ENCODE measurements at places on chromosomes 3 and 15.

DNA sequence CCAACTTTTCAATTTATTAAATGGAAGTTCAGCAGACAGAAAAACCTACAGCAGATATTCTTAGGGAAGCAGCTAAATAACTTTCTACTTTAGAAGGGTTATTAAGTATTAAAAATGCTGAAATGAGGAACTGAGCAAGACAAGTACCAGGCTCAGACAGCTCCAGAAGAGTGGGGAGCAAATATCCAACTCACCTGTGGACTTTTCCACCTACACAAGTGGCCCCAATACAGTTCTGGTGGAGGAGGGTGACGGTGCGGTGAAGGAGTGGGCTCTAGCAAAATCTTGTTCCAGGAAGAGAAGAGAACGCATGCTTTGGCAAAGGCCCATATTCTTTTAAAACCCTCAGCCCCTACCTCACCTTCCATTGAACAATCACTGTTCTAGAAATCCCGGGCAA lies 129.7 kb upstream of the LMOD3 start:
- no peak for DNase-seq

- DNase-seq = no peak
Observed at GRCh38 chr3:58093574-58094195, 85.5 kb downstream of the FLNB start.

- DNase-seq = no peak
Observed at GRCh38 chr3:130963878-130964277, 62.7 kb downstream of the ASTE1 start.

- DNase-seq = no peak
Observed at GRCh38 chr15:91508633-91509032, 344.9 kb upstream of the SLCO3A1 start.

DNA sequence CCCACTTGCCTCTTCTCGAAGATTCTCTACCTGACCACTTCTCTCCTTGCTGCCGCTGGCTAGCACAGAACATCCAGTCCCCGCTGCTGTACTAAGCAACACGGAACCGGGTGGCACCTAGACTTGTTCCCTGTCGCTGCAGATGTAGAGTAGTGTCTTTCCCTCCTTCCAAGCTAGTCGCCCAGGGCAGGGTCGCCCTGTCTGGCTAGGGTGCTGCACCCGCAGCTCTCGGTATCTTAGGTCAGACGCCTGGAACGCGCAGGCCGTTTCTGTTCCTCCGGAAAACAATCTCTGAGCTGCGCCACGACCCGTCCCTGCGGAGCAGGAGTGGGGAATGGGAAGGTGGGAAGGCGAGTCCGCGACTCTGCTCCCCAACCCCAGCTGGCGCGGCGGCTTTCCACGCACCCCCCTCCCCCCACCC lies 758 bp upstream of the SNX33 start:
- peak; percentile 45 for DNase-seq

- no peak for DNase-seq
Observed at GRCh38 chr3:98058244-98058960, 23.3 kb upstream of the GABRR3 start.

DNA sequence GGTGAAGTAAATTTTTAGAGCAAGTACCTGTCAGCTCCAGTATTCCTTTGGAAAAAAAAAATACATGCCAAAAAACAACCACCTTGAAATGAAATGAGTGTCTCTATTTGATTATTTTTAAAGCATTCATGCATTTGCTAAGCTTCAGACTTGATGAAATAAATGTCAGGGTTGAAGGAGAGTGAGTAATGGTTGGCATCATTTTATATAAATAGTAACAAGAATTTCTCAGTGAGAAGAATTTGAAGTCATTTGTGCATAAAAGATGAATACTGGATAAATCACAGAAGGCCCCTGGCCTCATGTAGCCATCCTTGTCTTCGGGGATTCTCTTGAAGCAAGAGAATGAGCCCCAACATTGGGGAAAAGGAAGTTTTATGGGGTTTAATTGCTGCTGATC lies 318.4 kb downstream of the LPP start:
- DNase-seq = no peak

DNA sequence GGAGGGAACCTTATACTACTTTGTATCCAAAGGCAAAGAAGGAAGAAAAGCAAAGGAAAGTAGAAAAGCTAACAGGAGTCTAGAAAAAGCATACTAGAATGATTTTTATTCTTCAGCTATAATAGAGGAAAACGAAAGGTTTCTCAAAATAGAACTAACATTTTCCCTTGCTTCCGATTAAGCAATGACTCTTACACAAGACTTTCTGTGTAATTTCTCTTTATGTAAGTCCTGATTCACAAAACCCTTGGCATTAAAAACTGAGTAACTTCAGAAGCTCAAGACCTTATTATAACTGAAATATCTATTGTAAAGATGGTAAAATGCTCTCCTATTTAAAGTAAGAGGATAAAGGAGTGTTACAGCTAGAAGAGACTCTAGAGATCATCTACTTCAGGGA lies 97.4 kb downstream of the DTWD1 start:
- no peak for DNase-seq

- peak; percentile 25 for DNase-seq
Observed at GRCh38 chr3:48409291-48410201, 20.3 kb downstream of the PLXNB1 start.

DNA sequence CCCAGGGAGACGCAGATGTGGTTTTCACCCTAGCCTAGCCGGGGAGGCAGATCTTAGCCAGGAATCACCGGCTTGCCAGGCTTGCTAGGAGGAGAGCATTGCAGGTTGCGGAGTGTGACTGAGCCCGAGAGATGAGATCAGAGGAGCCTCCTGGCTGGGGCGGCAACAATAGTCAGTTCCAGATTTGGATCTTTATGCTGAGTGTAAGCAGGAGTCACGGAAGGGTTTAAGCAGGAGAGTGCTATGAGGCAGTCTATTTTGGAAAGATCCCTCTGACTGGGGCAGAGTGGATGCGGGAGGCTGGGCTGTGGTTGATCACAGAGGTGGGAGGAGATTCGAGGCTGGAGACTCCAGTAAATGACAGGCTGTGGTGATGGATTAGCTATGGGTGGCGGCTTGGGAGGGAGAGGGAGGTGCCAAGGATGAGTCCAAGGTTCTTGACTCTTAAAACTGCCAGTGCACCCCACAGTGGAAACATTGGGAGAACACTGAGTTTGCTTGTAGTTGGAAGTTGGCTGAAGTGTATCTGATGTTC lies 10.4 kb upstream of the BAHD1 start:
- peak; percentile 59 for DNase-seq

DNA sequence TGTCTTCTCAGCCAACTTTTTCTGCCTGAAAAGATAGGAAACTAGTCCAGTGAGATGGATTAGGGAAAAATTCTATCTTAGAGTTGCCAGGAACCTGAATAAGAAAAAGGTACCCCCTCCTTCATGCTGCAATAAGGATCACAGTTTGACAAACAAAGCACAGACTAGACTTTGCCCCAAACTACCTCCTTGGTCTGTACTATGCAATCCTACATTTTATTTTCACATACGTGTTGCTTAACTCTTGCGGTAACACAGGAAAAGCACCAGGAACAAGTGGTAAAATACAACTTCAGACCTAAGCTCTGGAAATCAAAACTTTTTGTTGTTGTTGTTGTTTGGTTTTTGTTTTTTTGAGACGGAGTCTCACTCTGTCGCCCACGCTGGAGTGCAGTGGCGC lies 11.3 kb upstream of the IL12A start:
- no peak for DNase-seq

- DNase-seq = no peak
Observed at GRCh38 chr3:156102267-156102931, 18.0 kb upstream of the KCNAB1 start.

- DNase-seq = no peak
Observed at GRCh38 chr3:146421819-146422759, 47.3 kb downstream of the PLSCR2 start.

- no peak for DNase-seq
Observed at GRCh38 chr15:37693926-37694325, 240.5 kb upstream of the TMCO5A start.

DNA sequence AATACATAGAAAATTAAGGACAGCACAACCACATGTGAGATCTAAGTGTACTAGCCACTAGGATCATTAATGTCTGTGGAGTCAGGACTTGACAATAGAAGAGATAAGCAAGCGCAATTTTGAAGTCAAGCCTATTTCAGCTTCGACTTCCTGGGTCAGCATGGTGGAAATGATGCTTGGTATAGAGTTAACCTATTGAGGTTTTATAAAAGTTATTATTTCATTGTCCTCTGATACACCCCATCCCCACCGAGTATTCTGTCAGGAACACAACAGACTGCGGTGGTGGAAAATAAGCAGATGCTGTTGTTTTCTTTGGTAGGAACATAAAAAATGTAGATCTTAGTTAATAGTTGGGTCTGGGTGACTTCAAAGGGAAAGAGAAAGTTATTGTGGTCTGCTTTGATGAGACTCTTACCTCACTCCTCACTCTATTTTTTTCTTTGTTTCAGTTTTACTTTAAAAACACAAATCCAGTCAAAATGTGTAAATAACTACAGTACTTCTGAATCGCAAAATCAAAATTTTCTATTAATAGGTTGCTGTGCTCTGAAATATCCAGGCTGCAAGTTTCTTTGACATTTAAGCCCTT lies 82.1 kb downstream of the IL5RA start:
- no peak for DNase-seq

GRCh38 chr3:167091226-167091625 lies 288.9 kb downstream of the ZBBX start:
- no peak for DNase-seq

GRCh38 chr15:80156176-80156720 lies 3.4 kb downstream of the FAH start:
- DNase-seq = no peak

- DNase-seq = no peak
Observed at GRCh38 chr3:184642631-184643285, 69.1 kb downstream of the MAGEF1 start.

DNA sequence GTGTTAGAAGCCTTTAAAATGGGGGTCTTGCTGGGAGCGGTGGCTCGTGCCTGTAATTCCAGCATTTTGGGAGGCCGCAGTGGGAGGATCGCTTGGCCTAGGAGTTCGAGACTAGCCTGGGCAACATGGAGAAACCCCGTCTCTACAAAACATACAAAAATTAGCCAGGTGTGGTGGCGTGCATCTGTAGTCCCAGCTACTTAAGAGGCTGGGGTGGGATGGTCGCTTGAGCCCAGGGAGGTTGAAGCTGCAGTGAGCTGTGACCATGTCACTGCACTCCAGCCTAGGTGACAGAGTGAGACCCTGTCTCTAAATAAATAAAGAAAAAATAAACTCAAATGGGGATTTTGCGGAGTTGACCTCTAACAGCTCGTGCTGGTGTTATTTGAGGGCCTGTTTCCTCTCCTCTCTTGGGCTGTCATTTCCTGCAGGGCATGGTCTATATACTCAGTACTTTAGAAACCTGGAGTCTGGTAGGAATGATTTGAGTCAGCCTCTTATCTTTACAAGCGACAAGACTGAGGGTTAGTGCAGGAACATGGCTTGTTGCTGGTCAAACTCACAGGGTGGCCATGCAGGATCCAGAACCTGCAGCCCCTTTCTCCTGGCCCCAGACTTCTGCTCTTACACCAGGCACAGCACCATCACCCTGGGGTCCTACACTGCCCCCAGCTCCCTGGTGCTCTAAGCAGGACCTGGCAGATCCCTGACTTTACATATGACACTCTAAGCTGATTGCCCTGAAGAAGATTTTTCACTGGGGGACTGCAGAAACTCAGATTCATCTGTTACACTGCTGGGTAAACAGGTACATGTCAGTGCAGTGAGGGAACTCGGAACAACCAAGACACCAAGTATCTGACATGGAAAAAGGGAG lies 15.1 kb downstream of the EHD4 start:
- no peak for DNase-seq

- no peak for DNase-seq
Observed at GRCh38 chr3:181716966-181717365, 5.2 kb downstream of the SOX2 start.

GRCh38 chr3:164467007-164467406 lies 611.3 kb downstream of the SI start:
- no peak for DNase-seq

DNA sequence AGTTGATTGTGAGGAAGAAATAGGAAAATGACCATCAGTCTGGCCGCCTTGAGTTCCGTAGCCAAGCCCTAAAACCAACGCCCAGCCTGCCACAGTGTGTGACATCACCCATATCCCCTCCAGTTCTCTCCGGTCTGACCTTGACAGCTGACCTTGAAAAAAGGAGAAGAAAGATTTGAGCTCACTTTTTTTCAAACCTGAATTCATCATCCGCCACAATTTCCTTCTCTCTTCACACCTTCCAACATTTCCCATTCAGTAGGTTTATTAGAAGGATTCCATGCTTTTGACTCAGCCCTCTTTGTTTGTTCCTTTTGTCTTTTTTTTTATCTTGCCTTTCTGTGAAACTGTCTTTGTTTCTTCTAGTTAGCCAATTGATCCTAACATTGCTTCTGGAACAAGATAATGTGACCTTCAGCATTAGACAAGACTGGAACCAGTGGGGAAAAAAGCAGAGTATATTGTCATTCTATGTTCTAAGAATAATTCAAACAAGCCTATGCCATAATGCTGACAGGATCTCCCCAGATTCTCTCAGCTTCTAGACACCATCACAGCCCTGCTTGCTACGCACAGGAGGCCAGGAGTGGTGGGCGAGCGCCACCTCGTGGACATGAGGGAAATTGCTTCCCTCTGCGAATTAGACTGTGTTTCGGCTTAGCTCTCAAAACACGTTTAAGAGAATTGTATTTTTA lies 283.1 kb downstream of the FGF12 start:
- peak; percentile 73 for DNase-seq

DNA sequence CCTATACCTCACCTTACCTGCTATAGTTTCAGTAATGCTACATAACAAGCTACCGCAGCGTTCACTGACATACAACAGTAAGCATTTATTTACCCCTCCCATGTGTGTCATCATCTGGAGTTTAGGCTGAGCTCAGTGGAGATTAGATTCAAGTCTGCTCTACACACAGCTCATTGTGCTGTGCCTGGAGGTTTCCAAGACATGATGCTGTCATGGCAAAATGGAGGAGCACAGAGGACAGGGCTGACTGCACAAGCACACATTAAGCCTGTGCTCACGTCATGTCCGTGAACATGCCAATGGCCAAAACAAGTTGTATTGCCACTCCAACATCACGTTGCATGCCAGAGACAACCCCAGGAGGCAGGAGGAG lies 333.8 kb upstream of the TRIM42 start:
- no peak for DNase-seq

GRCh38 chr3:138263104-138263503 lies 66.5 kb downstream of the NME9 start:
- DNase-seq = no peak

GRCh38 chr3:47841786-47842349 lies 38.9 kb downstream of the DHX30 start:
- no peak for DNase-seq

- no peak for DNase-seq
Observed at GRCh38 chr3:69817988-69818387, 78.7 kb downstream of the MITF start.

- no peak for DNase-seq
Observed at GRCh38 chr15:73955861-73956742, 29.8 kb downstream of the LOXL1 start.

DNA sequence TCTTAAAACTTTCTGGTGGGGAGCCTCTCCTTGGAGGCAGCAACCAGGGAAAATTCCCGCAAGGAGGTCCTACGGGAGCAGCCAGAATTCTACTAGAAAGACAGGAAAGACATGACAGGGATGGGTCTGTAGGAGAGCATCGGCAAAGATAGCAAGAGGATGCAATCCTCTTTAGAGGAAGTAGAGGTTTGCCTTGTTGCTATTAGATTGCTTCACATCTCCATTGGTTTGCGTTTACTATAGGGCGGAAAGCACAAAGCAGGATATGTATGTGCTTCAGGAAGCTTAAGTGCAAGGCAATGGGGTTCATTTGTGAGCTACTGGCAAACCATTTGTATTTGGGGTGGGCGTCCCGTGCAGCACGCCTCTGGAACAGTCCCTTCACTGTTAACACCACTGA lies 193.0 kb downstream of the RORA start:
- DNase-seq = no peak
